ENCODE measurements at places on chromosomes 1 and 21.

- DNase-seq: no peak
Measured at GRCh38 chr1:21825393-21825792, 13.3 kb downstream of the LDLRAD2 start.

DNA sequence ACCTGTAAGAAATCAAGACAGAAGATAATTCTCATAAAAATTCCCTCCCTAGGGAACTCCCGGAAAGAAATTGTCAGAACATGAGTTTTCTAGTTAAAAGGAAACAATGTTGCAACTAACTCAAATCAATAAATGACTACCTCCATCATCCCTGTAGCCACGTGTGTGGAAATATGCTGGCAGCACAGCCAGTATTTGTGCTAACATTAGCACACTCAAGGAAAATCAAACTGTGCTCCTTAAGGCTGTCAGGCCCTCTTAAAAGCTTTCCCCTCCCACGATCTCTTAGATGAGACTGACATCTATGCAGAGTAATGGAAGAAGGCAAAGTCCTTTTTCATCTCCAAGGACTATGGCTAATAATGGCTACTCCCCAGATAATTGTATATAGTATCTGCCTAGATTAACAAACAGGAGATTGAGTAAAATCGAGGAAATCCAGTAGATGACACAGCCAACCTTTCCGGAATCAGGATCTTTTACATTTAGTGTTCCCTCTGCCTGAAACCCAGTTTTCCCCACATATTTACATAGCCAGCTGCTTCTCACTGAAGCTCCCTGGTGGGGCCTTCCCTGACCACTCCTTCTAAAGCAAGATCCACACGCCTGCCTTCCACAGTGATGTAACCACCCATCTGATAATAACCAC is 50.9 kb upstream of the NR5A2 start:
- DNase-seq: no peak

GRCh38 chr1:32020339-32020738 is 6.7 kb downstream of the KHDRBS1 start:
- DNase-seq: no peak

DNA sequence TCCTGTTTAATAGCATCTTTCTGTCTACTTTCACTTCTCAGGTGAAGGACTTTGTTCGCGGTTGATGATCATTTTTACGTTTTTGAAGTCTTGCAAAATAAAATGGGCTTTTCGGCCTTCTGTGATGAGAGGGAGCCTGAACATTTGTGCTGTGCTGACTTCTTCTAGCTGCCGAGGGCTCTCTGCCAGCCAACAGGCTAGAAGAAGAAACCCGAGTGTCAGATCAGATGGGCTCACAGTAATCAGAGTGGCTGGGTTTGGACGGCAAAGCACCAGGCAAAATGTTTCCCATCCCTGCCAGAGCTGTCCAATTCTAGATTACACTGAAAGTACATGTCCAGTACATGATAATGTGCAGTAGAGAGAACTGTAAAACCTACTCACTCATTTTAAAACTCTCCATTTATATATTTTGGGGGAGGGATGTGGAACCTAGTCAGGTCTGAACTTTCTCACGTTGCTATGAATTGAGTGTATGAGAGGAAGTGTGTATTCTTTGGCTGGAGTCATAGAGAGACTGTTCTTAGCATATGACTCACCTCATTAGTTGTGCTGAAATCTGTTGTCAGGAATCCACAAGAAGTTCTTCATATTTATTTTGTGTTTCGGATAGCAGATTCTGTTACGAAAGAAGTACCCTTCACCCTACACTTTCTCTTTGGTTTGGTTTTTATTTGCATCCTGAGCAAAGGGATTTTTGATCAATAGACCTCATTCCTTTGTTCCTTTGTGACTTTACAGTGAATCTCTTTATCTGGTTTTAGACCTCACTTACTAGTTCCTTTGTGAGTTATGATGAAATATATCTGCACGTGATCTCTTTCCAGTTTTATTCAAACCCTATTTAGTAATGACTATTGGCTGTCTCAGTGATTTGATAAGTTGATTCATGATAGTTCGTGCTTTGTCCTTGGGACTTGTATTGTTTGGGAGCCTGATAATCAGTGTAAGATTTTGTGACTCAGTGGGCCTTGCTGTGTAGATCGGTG is 4.8 kb downstream of the ATP1A1 start:
- DNase-seq: no peak

DNA sequence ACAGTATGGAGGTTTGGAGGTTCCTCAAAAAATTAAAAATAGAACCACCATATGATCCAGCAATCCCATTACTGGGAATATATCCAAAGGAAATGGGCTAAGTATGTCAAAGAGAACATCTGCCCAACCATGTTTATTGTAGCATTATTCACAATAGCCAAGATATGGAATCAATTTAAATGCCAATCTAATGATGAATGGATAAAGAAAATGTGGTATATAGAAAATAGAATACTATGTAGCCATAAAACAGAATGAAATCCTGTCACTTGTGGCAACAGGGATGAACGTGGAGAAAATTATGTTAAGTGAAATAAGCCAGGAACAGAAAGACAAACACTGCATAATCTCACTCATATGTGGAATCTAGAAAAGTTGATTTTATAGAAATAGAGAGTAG is 201.7 kb upstream of the AJAP1 start:
- DNase-seq: no peak

GRCh38 chr1:151653397-151653796 is 41.5 kb downstream of the SNX27 start:
- DNase-seq: no peak

- DNase-seq: no peak
Measured at GRCh38 chr1:179230251-179230650, 774 bp upstream of the ABL2 start.

- no peak for DNase-seq
Measured at GRCh38 chr1:235246022-235246948, 81.7 kb downstream of the ARID4B start.

DNA sequence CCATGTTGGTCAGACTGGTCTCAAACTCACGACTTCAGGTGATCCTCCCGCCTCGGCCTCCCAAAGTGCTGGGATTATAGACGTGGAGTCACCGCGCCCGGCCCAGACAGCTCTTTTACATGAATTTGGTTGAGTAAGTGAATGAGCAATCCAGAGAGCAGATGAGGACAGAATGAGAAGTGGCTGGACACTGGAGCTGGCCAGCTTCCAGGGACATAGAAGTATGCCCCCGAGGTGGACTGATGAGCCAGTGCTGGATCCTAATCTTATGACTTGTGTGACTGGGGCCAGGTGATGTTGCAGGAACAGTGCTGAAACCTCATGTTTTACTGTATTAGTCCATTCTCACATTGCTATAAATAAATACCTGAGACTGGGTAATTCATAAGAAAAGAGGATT is 35.9 kb upstream of the KANK4 start:
- DNase-seq: no peak

- DNase-seq: no peak
Measured at GRCh38 chr1:83058327-83058726, 940.6 kb downstream of the TTLL7 start.

DNA sequence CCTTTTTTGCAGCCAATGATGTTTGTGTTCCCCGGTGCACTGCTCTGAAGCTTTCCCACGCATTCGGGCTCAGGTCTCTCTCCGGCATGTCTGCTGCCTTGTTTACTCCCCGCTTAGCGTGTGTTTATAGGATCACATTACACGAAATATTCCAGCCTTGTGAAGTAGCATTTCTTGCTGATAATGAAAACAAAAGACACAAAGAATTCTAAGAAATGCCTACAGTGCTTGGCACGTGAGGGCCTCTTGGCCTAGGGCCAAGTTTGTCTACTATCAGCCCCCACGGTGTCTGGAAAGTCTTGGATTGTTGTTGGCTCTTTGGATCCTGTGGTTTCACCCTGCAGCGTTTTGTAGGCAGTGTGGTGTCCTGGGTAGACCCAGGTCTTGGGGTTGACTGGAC is 11.2 kb upstream of the GSTM4 start:
- no peak for DNase-seq

DNA sequence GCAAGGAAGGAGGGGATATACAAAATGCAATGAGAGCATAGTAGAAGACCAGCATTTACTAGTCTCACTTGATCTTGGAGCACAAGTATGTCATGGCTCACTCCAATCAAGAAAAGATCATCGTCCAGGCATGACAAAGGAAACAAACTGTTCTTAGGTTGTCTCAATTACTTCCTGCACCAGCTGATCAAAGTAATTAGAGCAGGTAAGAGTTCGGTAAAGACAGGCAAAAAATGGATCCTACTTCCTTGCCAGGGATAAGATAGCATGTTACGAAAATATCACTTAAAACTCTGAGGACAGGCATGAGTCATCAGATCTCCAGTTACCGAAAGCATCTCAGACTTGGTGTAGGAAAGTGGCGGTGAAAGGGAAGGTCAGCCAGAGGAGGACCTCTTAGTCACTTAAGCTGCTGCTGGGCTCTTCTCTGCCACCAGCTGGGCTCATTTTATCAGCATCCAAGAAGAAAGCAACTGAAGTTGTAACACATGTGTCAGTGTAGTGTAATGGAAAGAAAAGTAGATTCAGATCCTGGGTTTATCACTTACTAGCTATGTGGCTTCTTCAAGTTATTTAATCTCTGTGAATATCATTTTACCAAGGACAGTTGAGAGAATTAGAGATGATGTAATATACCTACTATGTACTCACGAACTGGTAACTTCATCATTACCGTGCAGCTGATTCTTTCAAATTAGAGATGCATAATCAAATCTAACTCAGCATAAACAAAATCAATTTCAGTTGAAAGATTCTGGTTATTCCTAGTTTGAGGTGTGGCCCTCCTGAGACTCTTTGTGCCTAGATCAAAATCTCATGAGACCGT is 46.8 kb downstream of the XCL1 start:
- no peak for DNase-seq

- no peak for DNase-seq
Measured at GRCh38 chr1:25712299-25712970, 87.6 kb upstream of the SELENON start.

GRCh38 chr1:226410958-226411357 is 3.1 kb upstream of the PARP1 start:
- DNase-seq: no peak

DNA sequence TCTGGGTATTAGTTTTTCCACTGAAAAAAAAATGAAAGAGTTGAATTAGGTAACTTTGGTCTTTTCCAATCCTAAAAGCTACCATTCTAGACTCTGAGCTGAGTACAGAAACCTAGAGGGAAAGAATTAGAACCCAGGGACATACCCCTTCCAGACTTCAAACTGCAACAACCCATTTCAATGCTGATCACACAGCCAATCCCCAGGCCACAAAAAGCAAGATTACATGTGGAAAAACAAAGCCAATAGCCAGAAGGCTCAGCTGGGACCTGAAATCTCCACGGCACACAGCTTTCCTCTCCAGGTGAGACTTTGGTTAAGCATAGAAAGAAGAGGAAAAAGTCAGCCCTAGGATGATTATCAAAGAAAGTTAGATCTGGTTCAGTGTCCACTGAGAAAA is 88.8 kb downstream of the JAK1 start:
- no peak for DNase-seq

DNA sequence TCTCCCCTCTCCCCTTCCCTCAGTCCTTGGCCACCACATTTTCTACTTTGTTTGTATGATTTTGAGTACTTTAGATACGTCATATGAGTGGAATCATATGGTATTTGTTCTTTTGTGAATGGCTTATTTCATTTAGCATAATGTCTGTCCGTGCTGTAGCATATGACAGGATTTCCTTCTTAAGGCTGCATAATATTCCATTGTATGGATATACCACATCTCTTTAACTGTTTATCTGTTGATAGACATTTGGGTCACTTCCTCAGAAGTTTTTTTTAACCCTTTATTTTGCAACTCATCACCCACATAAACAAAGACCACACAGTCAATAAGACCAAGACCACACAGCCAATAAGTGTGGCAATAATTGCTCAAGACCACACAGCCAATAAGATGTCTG is 24.9 kb downstream of the FAM163A start:
- no peak for DNase-seq

DNA sequence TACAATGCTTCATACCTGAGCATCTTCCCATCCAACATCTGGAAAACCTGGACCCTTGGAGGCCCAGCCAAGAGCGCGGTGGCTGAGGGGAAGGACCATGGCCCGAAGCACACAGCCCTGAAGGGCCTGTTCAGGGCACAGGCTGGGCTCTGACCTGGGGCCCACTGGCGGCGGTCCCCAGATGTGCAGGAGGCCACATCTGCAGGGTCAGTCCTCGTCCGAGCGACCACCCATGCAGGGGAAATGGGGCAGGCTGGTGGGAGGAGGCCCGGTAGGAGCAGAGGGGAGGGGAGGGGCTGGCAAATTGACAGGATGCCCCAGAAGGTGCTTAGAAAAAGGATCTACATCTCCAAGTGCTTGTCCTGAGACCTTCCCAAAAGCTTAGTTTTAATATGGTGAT is 59.9 kb downstream of the DISP3 start:
- DNase-seq: no peak

DNA sequence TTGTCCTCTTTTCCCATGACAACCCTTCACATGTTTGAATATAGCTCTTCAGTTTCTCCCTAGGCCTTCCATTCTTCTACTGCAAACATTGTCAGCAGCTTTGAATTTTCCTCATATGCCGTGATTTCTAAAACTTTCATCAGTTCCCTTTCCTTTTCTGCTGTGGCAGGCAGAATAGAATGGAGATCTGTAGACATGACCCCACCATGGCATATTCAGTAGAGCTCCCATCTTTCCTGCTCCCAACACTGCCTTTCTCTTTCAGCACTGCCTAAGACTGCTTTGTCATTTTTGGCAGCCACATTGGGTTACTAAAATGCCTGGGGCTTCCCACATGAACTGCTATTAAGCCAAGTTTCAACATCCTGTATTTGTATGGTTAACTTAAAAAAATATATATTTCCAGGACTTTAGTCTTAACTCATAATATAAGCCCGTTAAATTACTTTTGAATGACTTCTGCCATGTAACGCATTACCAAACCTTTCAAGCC is 60.9 kb downstream of the TBX19 start:
- no peak for DNase-seq

DNA sequence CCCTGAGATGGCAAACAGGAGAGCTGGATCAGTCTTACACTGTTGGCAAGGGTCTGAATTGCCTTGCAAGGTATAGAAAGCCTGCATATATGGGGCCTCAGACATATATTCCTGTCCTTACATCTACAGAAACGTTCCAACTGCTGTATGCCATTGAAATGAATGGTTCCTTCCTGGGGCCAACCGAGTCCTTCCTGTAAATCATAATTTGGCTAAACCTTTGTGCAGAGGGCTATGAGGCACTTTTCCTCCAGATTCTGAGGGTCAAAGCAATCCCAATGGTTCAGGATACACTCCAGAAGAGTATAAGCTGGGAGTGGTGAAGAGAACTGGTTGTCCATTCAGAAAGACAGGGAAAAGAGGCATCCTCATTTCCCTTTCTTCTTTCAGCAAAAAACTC is 190.5 kb downstream of the PTPRC start:
- DNase-seq: no peak

DNA sequence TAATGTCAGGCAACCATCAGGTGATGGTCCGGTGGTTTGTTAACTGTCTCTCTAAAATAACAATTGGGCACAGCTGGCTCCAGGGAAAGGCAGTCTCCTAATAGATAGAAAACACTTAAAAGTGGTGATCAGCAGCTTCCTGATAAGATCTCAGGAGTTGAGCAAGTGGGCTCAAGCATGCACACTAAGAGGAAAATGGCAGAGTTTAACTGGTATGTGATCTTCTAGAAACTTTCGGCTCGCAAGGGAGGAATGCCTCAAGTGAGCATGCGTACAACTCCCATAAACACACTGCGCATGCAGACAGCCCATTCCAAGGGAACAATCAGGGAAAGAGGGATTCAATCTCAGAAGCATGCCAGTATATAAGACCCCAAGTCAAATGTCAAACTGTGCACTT is 52.2 kb upstream of the VTCN1 start:
- no peak for DNase-seq

All from stimulated activated CD8-positive, alpha-beta memory T cell treated with anti-CD3 and anti-CD28 coated beads, Interleukin-7, amount 100 ng/mL, for 1 hour (primary cell).